ENCODE measurements at places on chromosomes 6 and 20. TPM values are rescaled to one million over a fixed set of nuclear protein-coding genes. Genes with fewer than 3 reads are reported as not detected.
A peak's percentile ranks its signal among the peaks of the same experiment; 100 is the strongest.

DNA sequence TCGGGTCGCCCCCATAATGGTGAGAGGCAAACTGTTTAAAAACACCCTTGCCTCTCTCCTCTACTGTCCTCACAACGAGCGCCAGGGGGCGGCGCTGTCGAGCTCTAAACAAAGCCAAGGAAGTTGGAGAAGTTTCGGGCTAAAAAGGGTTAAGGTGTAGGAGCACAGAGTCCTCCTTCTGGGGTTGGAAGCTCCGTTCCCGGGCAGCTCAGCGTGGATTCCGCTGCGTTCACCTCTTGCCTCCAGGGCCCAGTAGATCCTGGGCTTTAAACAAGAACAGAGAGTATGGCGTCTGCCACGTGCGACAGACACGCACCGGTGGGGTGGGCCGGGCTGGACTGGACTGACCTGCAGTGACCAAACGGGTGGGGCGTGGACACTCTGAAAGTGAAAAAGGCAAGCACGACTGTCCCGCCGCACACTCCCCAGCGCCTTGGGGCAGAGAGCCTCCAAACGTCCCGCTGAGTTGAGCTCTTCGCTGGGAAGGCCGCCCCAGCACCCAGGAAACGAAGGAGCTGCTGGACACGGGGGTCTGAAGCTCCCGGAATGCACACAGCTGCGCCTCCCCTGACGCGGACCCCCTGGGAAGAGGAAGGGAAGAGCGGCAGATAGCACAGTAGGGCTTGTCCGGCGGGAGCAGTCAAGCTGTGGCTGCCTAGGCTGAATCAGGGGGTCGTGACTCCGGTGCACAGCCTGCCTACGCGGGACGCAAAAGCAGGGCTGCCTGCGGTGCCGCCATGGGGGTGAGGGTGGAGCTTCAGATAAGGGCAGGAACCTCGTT, 1.6 kb upstream of the THBD start:
- peak; percentile 87 for DNase-seq

- peak; percentile 78 for DNase-seq
Measured at GRCh38 chr6:29553268-29554057, 6.1 kb downstream of the UBD start.

GRCh38 chr20:5608442-5609161, 141.6 kb upstream of the SHLD1 start:
- DNase-seq, result peak; percentile 53

DNA sequence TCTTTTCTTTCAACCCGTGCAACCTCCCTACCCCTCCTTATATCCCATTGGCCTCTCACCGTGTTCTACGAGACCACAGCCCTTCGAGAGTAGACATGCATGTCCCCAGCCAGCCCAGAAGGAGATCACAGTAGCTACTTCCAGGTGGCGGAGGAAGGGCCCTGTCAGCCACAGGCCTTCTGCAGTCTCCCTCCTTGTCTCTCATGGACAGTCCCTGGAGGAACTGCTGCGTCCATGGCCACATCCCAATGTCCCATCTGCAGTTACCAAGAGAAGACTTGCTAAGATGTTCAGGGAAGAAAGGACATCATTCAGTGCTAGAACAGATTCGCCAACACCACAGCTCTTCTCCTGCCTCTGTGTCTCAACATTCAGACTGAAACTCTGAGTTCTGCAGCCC, 61.6 kb upstream of the QKI start:
- DNase-seq, result no peak

- DNase-seq, result no peak
Measured at GRCh38 chr6:34602318-34603111, 46.4 kb upstream of the SPDEF start.

GRCh38 chr6:26230351-26230750, 134.6 kb upstream of the BTN3A2 start:
- no peak for DNase-seq

DNA sequence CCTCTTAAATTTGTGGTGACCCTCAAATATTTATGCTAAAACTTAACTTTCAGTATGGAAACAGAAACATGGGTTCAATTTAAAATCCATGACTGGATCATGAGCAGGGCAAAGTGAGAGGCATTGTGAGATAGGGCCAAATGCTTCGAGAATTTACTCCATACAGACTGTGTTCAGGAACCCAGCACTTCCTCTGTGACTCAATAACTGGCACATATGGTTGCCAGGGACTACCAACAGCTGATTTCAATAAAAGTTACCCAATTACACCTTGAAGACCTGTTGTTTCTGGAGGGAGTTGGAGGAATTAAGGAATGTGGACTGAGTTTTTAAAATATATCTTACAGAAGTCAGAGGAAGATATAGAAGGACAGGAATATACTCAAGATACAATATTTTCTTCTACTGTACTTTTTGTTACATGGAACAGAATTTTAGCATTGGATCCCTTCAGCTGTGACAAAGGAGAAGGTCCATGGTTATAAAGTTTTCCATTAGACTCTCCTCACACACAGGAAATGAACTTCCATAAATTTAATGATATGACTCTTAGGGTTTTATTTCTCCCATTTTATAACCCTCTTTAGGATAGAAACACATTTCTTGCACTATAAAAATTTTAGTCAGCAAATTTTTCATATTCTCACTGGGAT, 258.5 kb downstream of the KHDC1L start:
- DNase-seq, result no peak

The TRIM15 gene
- total RNA-seq, result not detected

The ALDH5A1 gene
- total RNA-seq, result 15.0 TPM

The TOMM6 gene
- 113 TPM for total RNA-seq
